ENCODE measurements at places on chromosomes 3 and 15.

DNA sequence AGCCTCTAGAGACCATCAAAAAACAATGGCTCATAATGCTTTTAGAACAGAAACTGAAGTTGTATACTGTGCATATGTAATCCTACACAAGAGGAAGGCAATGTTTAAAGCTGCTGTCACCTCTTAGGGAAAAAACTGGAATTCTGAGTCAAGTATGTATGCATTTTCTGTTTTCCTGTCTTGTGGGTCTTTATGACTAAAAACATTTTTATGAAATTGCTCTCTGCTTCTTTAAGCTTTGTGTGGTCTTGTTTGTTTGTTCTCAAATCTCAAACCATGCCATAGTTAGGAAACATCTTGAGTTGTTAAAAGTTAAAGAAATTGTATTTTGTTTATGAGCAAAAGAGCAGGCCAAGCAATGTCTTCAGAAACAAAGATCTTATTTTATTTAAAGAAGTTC lies 80.9 kb upstream of the SOX2 start:
- no peak for DNase-seq

GRCh38 chr3:73228959-73229358 lies 167.5 kb downstream of the EBLN2 start:
- no peak for DNase-seq

GRCh38 chr15:100355342-100355741 lies 13.6 kb upstream of the ADAMTS17 start:
- DNase-seq = no peak

GRCh38 chr3:172604895-172605646 lies 81.8 kb upstream of the TNFSF10 start:
- DNase-seq = no peak

- no peak for DNase-seq
Observed at GRCh38 chr15:32718227-32718820, 520 bp downstream of the GREM1 start.

DNA sequence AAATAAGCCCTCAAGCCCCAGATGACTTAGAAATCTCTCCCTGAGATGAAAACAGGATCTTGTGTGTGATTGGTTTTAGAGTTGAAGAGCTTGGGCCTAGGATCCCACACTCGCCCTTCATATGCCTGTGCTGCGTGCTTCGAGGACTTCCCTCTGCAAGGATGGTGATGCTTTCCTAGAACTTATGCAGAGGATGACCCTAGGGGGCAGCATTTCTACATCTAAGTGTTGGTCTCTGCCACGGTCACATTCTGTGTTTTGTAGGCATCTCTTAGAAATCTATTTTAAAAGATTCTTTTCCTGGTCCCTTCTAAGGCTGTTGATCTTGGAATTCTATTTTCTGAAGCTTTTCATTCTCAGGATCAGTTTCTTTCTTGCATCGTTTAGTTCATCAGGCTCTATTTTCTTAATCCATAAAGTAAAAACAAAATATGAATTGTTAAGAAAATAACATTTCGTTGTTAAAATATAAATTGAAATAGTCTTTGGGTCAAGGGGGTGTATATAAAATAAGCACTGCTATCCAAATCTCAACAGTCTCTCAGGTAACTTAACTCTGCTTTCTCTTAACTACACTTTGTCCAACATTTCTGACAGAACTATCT lies 45.7 kb downstream of the WDR76 start:
- DNase-seq = no peak

- no peak for DNase-seq
Observed at GRCh38 chr3:124234852-124235252, 242.9 kb upstream of the ROPN1 start.

DNA sequence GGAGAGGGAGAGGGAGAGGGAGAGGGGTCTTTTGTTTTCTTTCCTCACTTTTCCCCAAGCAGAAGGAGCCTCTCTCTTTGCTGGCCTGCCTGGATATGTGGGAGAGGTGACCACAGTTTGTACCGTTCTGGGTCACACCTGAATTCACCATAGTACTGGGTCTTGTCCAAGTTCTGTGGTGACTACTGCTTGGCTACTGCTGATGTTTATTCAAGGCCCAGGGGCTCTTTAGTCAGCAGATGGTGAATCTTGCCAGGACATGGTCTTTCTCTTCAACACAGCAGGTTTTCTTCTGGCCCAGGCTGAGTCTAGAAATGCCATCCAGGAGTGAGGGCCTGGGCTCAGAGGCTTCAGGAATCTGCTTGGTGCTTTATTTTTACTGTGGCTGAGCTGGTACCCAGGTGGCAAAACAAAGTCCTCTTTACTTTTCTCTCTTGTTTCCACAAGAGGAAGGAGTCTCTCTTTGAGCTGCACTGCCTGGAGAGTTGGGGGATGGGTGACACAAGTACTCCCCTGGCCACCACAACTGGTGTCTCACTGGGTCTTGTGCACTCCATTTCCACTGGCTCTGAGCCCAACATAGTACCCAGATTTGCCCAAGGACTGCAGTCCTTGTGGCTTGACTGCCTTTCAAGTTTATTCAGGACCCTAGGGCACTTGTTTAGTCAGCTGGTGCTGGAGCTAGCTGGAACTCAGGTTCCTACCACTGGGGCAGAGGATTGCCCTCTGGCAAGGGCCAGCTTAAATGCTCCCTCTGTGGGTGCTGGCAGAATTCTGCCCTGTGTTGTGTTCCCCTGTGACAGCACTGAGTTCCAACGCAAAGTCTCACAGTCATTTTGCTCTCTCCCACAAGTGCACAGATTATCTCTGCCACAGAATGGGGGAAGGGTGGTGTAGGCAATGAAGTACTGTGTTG lies 16.8 kb upstream of the CCNDBP1 start:
- no peak for DNase-seq

DNA sequence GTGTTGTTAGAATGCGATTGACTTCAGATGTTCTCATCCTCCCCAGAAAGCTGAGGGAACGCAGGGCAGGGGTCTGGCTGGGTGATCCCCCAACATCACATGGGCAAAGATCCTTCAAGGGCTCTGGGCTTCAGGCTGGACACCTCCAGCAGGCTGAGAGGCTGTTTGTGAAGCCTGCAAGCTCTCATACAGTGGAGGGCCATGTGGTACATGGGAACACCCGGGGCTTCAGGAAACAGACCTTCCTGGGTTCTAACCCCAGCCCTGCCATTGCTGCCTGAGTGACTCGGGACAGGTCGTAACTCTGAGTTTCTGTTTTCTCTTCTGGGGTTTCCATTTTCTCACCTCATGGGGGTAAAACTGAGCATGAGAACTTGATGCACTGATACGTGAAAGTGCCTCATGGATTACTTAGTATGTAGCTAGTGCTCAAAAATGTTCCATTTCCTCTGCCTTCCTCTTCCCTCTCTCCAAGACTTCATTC lies 81.2 kb downstream of the TLE3 start:
- DNase-seq = no peak

Measured in activated CD4-positive, CD25-positive, alpha-beta regulatory T cell (primary cell).